ENCODE measurements at places on chromosomes 6 and 20. TPM values are rescaled to one million over a fixed set of nuclear protein-coding genes. Genes with fewer than 3 reads are reported as not detected.
A peak's percentile ranks its signal among the peaks of the same experiment; 100 is the strongest.

The SOBP gene
- 0.22 TPM for total RNA-seq

The SH3BGRL2 gene
- 27.4 TPM for total RNA-seq

The CLIC1 gene
- 599 TPM for total RNA-seq

DNA sequence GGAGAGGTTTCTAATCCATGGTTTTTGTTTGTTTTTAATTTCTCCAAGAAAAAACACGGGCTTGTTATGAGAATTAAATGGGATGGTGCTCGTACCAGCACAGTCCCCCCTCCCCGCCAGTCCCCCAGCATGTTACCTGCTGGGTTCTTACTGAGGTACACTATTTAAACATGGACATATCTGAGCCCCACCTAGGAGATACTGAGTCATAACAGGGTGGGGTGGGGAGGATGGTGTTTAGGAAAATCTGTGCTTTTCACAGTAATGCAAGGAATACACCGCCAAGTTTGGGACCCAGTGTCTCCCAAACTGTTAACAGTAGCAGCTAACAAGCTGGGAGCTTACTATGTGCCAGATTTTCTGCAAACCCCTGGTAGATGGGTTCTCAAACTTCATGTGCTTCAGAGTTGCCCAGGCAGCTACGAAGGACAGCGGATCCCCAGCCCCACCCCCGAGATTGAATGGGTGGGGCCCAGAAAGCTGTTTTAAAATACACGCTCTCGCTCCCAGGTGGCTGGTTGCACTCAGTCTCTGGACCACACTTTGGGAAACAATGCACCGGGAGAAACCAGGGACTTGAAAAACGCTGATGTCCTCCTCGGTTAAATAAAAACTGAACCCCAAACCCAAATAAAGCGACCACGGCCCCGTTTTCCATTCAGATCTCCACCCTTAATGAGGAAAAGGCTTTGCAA is 995 bp downstream of the ZFP64 start:
- peak; percentile 52 for DNase-seq

DNA sequence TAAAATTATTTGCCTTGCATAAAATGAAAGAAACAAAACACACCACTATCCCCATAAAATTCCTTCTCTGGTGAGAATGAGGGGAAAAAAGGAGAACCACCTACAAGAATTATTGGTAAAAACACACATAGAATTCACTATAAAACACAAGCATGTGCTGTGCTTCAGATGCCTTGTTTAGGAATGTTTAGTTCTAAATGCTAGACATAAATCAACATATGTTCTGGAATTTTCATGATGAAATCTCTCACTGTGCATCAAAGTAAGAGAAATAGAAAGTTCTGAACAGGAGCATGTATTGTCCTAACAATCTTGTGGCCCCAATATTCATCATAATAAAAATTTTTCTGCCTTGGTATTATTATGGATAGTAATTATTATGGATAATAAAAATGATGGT is 111.0 kb downstream of the PLCB4 start:
- no peak for DNase-seq

- no peak for DNase-seq
These were observed 502.1 kb upstream of the CDH4 start for GRCh38 chr20:60749804-60750602.

All from PC-9 (cell line).